SJCRH30 (cell line): ENCODE measurements at places on chromosomes 13 and 19. TPM values are rescaled to one million over a fixed set of nuclear protein-coding genes. Genes with fewer than 3 reads are reported as not detected.

Gene RNF113B
- total RNA-seq: not detected in 2 replicates

GRCh38 chr13:111269508-111269907 lies 50.9 kb upstream of the TEX29 start:
- no peak for DNase-seq

- DNase-seq: no peak
These were observed 1081.9 kb downstream of the SLITRK1 start for GRCh38 chr13:82800391-82800790.

Gene IGFL3
- total RNA-seq: not detected in 2 replicates

GRCh38 chr13:44407891-44408290 lies 34.3 kb downstream of the SERP2 start:
- DNase-seq: no peak

Gene ZNF554
- total RNA-seq: 1.3 and 1.6 TPM in 2 replicates

Gene RNF225
- 0.20 and 0.38 TPM in 2 replicates for total RNA-seq

DNA sequence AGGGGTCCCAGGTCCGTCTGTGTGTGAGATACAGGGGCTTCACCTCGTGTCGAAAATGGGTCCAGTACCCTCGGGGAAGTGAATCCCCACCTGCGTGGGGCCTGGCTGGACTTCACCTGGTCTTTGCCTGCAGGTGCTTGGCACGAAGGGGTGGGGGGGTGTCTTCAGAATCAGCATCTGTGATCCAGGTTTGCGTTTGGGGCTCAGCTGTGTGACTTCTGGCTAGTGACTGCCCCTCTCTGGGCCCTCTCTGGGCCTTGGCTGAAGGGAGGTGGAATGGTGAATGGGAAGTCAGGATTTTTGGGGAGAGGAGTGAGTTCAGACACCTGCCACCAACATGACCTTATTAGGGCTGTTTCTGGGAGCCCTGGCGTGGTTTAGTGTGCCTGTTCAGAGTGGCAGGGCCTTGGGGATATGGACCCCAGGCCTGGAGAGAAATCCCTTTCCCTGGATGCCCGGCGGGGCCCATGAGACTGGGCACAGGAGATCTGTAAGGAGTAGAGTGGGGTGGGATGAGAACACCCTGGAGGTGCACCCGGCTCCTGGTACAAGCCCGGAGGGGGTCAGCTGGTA lies 2.7 kb downstream of the CELF5 start:
- DNase-seq: no peak
